ENCODE measurements at places on chromosomes 1 and 21.

- DNase-seq = no peak
These were observed 8.5 kb downstream of the AZIN2 start for GRCh38 chr1:33089457-33089856.

- no peak for DNase-seq
These were observed 249.2 kb upstream of the KIAA0040 start for GRCh38 chr1:175441791-175442190.

GRCh38 chr1:218804014-218804785, 369.5 kb upstream of the LYPLAL1 start:
- no peak for DNase-seq

- no peak for DNase-seq
These were observed 46.7 kb upstream of the PLPPR4 start for GRCh38 chr1:99217599-99217998.

GRCh38 chr1:93991271-93991670, 82.0 kb upstream of the GCLM start:
- DNase-seq = no peak

- DNase-seq = no peak
These were observed 8.8 kb upstream of the AHCYL1 start for GRCh38 chr1:109975718-109976117.

DNA sequence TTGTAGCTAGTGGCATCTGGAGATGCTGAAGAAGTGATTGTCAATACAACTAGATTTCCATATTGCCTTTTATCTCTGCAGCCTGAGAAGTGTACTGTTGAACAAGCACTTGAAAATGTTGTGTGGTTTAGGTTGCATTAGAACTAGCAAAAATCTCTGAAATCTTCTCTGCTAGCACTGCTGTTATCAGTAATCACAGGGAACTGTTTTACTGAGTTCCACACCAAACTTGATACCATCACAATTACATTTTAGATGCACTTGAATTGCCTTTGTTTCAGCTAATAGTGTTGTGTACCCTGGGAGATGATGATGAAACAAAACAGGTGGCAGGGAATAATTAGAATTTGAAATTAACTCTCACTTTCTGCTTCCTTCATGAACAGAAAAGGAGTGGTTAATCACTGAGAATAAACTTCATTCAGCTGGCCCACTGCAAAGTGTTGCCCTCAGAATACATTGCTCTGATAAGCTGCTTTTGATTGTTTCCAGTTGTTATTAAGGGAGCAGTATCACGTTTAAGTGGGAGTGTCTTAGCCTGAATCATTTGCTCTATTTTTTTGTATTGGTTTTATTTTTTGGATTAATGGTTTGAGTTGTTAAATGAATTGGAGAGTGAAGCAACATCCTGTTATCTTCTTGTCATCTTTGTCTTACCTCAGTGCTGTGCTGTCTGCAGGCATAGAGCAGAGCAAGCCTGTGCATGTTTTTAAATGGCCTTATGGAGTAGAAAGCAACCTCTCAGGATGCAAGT, 13.0 kb downstream of the FAM20B start:
- no peak for DNase-seq

- DNase-seq = no peak
These were observed 3.4 kb upstream of the PKLR start for GRCh38 chr1:155304558-155305063.

GRCh38 chr1:208217781-208218180, 26.4 kb downstream of the PLXNA2 start:
- no peak for DNase-seq

GRCh38 chr1:20440785-20441200, 45.2 kb downstream of the CAMK2N1 start:
- peak; percentile 22 for DNase-seq

DNA sequence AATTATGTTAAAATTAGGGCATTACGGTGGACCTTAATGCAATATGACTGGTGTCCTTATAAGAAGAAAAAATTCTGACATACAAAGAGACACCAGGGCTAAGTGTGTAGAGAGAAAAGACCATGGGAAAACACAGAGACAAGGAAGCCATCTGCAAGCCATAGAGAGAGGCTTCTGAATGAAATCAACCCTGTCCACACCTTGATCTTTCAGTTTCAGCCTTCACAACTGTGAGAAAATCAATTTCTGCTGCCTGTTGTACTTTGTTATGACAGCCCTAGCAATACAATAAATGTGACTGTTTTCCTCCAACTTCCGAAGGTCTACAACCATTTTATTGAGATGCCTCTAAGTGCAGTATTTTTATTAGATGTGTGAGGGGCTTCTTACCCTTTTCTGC, 1407.2 kb downstream of the MRPL39 start:
- no peak for DNase-seq

GRCh38 chr1:55321942-55322341, 106.8 kb upstream of the USP24 start:
- DNase-seq = no peak

- DNase-seq = no peak
These were observed 1279.8 kb upstream of the ADGRL2 start for GRCh38 chr1:80520949-80521348.

Measured in stimulated activated CD8-positive, alpha-beta memory T cell treated with anti-CD3 and anti-CD28 coated beads, Interleukin-4, amount 100 ng/mL, for 24 hours (primary cell).